ENCODE measurements at places on chromosomes 2 and 18. TPM values are rescaled to one million over a fixed set of nuclear protein-coding genes. Genes with fewer than 3 reads are reported as not detected.
A peak's percentile ranks its signal among the peaks of the same experiment; 100 is the strongest.

Gene CNGA3
- total RNA-seq = not detected

Gene ADAM23
- total RNA-seq = 0.25 TPM

Gene CELF4
- total RNA-seq = not detected

Gene FAM237A
- total RNA-seq = not detected

Gene SRD5A2
- not detected for total RNA-seq

Gene PCGF1
- 36.5 TPM for total RNA-seq

Gene SLC4A5
- 1.2 TPM for total RNA-seq

Gene CTAGE1
- not detected for total RNA-seq

Gene THSD7B
- total RNA-seq = not detected

DNA sequence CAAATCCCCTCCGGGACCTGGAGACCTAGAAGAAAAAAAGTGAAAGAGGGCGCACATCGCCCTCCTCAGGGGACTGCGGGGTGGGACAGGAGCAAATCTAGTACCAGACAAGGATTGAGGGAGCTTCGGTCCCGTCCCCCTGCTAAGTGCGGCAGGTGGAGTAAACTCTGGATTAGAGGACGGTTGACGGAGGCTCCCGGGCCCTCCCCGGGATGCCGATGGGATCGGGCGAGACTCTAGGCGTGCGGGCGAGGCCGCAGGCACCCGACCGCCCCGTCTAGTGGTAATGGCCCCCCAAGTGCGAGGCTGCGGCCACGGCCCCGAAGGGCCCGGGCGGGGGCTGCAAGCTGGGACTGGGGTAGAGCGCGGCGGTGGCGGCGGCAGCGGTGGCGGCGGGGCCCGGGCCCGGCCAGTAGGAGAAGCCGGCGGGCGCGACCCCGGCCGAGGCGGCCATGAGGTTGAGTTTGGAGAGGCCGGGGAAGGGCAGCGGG is 3.5 kb downstream of the FEV start:
- peaks cover 63% of the 10 kb centered on the region for H3K27me3 ChIP-seq
- H3K27ac ChIP-seq = peak overlapping the region; percentile 28
- no peaks in the 10 kb centered on the region for H3K36me3 ChIP-seq
- H3K4me1 ChIP-seq = peaks cover 9% of the 10 kb centered on the region

DNA sequence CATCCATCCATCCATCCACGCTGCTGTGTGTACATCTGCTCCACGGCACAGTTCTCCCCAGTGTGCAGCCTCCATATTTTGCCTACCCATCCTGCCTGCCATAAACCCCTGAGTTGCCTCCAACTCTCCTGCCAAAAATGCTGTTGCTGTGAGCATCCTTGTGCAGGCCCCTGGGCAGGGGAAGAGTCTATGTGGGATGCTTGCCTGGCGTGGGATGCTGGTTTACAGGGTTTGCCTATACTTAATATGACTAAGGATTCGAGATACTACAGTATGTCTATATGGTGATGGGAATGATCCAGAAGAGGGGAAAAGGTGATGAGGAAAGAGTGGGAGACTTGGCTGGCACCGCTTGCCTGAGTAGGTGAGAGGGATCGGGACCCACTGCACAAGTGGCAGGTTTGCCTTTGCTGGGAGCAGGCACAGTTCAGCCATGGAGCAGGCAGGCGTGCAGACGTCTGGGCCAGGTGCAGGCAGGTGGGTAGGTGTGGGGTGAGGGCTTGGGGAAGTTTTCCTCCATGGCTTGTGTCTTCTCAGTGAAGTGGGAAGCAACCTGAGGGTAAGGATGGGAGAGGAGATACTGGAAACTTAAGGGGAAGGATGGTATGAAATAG is 30.2 kb upstream of the FAHD2A start:
- H3K36me3 ChIP-seq = no peaks in the 10 kb centered on the region
- no peak overlapping the region for H3K4me3 ChIP-seq
- H3K27me3 ChIP-seq = peaks cover 11% of the 10 kb centered on the region
- DNase-seq = no peak

DNA sequence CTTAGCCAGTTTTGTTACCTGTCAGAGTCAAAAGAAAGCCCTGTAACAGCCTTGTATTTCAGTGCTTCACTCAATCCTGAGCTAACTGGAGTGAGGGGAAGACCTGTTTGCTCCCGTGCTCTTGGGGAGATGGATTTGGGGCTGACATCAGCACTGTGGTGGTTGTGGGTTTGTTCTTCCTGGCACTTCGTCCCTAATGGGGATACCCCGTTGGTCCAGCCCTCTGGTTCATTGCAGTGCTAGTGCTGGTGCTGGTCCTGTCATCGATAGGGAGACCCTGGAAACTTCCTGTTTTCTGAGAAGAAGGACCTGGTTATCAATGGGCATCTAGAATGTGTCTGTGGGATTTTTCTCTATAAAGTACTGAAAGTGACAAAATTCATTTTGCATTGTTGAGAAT is 205.4 kb downstream of the ZNF407 start:
- H3K36me3 ChIP-seq = no peaks in the 10 kb centered on the region
- peaks cover 10% of the 10 kb centered on the region for H3K4me1 ChIP-seq
- no peak overlapping the region for H3K4me3 ChIP-seq

DNA sequence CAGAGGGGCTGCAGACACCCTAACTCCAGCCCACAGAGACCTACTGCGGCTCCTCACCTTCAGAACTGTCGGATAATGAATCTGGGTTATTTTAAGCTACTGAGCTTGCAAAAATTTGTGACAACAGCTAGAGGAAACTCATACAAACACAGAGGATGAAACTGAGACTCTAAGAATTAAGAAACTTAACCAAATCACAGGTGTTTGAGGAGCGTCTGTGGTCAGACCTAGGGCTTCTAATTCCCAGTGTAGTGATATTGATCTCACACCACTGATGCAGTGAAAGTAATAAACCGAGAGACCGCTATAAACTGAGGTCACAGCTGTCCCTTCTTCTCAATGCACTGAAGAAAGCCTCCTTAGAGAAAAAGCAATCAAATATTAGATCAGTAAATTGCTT is 110.1 kb downstream of the RGPD3 start:
- H3K4me3 ChIP-seq = no peak overlapping the region
- peaks cover 25% of the 10 kb centered on the region for H3K27me3 ChIP-seq
- no peak for DNase-seq
- no peaks in the 10 kb centered on the region for H3K36me3 ChIP-seq

DNA sequence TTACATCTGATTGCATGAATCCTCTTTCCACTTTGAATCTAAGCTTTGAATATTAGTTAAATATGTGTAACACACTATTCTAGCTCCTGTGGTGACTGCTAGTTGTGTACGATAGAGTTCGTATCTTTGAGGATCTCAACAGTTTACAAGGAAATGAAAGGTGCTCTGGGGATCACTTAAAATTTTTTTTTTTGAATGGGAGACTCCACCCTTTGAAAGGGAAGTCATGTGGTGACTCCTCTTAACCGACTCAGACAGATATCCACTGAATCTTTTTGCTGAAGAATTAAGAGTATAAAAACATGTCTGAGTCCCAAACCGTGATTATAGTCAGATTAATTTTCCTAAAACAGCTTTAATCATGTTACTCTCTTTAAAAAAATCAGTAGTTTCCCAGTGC is 4.0 kb downstream of the CLIP4 start:
- no peaks in the 10 kb centered on the region for H3K27me3 ChIP-seq
- H3K36me3 ChIP-seq = peaks cover 42% of the 10 kb centered on the region
- DNase-seq = no peak
- no peak overlapping the region for H3K4me3 ChIP-seq

DNA sequence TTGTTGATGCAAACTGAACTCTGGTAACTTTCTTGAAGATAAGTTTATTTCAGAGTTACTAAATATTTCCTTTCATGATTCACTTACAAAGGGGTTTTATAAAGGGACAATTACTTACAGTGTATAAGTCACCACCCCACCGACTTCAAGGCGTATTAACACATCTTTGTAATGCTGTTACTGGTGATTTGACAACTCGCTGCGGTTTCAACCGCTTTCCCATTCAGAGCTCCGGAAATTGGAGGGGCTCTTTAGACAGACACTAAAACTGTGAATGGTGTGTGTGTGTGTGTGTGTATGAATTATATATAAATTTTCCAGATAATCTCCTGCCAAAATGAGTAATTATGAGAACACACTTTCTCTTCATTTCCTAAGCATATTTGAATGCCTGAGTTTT is 4.9 kb downstream of the TM4SF20 start:
- no peak overlapping the region for H3K4me3 ChIP-seq
- H3K36me3 ChIP-seq = no peaks in the 10 kb centered on the region
- no peak overlapping the region for H3K27ac ChIP-seq
- H3K27me3 ChIP-seq = no peaks in the 10 kb centered on the region
- peaks cover 6% of the 10 kb centered on the region for H3K4me1 ChIP-seq
- no peak for DNase-seq

- H3K36me3 ChIP-seq = no peaks in the 10 kb centered on the region
- DNase-seq = no peak
- H3K4me3 ChIP-seq = no peak overlapping the region
- no peak overlapping the region for H3K27ac ChIP-seq
Measured at GRCh38 chr2:47654790-47655562, 128.0 kb upstream of the MSH6 start.

DNA sequence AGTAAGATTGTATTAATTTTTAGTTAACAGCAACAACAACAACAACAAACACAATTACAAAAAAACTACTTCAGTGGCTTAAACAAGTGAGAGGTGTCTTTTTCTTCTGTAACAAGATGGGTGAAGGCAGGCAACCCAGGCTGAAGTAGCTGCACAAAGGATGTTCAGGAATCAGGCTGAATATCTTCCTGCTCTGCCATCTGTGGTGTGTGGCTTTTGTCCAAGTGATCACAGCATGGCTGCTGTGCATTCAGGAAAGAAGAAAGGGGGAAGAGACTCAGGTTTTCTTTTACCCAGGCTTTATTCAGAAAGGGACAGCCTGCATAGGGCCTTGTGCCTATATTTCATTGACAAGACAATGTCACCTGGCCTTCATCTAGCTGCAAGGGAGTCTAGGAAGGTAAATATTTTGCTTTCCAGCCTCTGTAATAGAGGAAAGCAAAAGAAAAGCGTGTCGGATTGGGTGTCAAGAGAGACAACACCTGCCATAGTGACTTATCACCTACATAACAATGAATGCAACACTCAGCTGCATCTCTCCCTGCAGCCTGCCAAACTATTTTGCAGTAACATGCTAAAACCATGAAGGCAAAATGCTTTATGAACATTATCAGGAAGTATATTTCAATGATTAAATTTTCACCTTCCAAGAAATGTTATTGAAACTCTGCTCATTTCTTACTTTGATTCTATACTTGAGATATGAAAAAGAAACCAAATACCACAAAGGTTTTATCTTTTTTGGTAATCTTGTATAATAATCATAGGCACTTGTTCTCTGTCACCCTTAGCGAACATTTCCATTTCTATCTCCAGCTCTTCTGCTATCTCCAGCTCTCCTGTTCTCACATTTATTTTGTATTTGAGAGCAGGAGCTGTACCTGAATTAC is 14.6 kb downstream of the G6PC2 start:
- H3K27me3 ChIP-seq = peaks cover 53% of the 10 kb centered on the region
- no peak overlapping the region for H3K4me3 ChIP-seq
- H3K36me3 ChIP-seq = peaks cover 12% of the 10 kb centered on the region
- no peak overlapping the region for H3K27ac ChIP-seq
- H3K4me1 ChIP-seq = peaks cover 19% of the 10 kb centered on the region

DNA sequence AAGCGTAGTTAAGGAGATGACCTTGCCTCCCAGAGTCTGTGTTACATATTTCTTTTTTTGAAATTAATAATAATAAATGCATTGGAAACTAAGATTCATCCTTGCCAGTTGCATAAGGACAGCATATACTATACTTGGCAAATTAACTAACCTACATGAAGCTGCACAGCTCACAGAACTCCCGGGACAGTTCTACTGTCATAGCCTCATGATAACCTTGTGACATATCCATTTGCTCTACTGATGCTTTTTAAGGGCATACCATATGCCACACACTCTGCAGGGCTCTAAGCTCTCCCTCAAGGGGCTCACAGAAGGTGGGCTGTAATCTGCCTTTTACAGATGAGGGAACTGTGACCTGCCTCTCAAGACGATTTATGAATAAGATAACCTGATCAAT is 3.8 kb downstream of the ITGB1BP1 start:
- H3K36me3 ChIP-seq = peaks cover 64% of the 10 kb centered on the region
- no peak overlapping the region for H3K4me3 ChIP-seq
- H3K4me1 ChIP-seq = peaks cover 49% of the 10 kb centered on the region
- no peak for DNase-seq
- no peaks in the 10 kb centered on the region for H3K27me3 ChIP-seq

- no peaks in the 10 kb centered on the region for H3K4me1 ChIP-seq
- no peaks in the 10 kb centered on the region for H3K27me3 ChIP-seq
- no peak overlapping the region for H3K27ac ChIP-seq
- peaks cover 32% of the 10 kb centered on the region for H3K36me3 ChIP-seq
Measured at GRCh38 chr2:190481339-190481738, 53.2 kb downstream of the NEMP2 start.

DNA sequence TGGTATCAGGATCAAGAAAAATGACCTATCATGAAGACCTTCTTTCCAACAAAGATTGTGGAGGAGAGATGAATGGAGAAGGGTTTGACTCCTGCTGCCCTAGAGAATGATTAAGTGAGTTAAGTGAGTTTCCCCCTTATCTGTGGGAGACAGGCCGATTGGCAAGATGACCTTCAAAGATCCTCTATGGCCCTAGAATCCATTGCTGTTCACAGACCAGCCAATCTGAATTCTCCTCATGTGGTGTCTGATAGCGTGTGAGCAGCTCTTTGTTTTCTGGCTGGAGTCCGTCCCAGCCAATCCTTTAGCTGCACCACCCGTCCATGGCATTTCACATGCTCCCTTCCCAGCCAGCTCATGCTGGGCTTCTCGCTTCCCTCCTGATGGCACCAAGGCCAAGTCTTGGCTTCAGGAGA is 79.4 kb downstream of the MARCHF4 start:
- no peak overlapping the region for H3K4me3 ChIP-seq
- no peaks in the 10 kb centered on the region for H3K36me3 ChIP-seq
- H3K27ac ChIP-seq = no peak overlapping the region
- peaks cover 3% of the 10 kb centered on the region for H3K4me1 ChIP-seq
- no peak for DNase-seq

DNA sequence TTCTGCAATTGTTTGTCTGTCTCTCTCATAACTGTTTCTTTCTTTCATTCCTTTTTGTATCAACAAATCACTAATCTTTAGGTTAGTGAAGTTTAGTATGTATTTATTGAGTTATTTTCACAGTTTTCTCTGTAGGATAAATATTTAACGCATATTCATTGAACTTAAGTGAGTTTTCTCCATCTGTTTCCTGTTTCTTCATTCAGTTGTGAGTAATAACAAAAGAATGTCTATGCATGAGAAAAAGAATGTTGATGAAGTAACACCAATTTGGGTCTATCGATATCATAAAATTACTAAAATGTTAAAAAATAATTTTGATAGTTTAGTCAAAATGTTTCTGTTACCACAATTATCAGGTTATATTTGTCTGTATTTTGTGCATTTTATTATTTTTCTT is 948.0 kb downstream of the DSC3 start:
- no peak overlapping the region for H3K27ac ChIP-seq
- H3K4me3 ChIP-seq = no peak overlapping the region
- no peak for DNase-seq
- no peaks in the 10 kb centered on the region for H3K36me3 ChIP-seq
- H3K4me1 ChIP-seq = no peaks in the 10 kb centered on the region
- no peaks in the 10 kb centered on the region for H3K27me3 ChIP-seq
